Activated T-helper 1 cell treated with anti-CD3 and anti-CD28 coated beads, Interleukin-2, amount 50 U/mL, for 16 hours (primary cell): ENCODE measurements at places on chromosomes 2 and 18.

GRCh38 chr2:2809771-2810170 is 478.7 kb upstream of the MYT1L start:
- no peak for DNase-seq

GRCh38 chr2:144659731-144660275 is 139.9 kb upstream of the ZEB2 start:
- peak; percentile 17 for DNase-seq

DNA sequence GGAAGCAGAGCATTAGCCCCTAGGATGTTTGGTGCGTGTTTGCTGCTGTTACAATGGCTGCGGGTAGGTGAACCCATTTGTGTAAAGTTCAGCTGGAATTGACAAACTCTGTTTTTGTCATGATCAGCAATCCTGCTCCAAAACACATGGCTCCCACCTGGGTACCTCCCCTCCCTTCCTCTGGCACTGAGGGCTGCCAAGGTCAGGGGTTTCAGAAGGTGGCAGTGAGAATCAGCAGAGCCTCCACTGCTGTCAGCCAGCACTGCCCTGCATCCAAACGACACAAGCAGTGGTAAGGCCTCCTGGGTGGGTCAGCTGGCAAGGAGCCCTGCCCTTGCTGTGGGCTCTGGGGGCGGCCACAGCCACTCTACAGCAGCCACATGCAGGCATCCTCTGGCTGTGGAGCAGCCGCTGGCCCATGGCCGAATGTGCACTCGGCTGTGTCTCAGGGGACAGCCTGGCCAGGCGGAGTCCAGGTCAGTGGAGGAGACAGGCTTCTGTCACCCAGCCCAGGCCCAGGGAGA is 32.8 kb upstream of the LDLRAD4 start:
- DNase-seq, result no peak

GRCh38 chr2:20677301-20678085 is 10.5 kb downstream of the GDF7 start:
- no peak for DNase-seq

GRCh38 chr18:56470406-56471351 is 167.7 kb downstream of the TXNL1 start:
- DNase-seq, result no peak

DNA sequence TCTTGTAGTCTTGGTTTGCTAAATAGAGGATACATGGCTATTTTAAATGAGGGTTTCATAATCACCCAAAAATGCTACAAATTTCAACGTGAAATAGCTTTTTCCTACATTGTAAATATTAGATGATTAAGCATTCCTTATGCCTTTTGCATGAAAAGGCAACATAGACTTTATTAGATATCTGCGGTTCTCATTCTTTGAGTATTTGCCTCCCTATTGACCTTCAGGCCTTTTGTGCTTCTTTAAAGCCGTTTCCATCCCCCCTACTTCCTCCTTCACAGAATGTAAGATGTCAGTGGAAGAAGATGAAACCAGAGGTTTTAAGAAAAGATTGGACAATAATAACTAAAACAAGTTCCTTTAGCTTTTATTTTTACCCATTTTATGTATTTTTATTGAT is 144.1 kb downstream of the UBE2E3 start:
- no peak for DNase-seq

GRCh38 chr2:85601771-85602475 is 575 bp downstream of the TMEM150A start:
- no peak for DNase-seq

GRCh38 chr18:21897811-21898210 is 157.2 kb downstream of the MIB1 start:
- no peak for DNase-seq

DNA sequence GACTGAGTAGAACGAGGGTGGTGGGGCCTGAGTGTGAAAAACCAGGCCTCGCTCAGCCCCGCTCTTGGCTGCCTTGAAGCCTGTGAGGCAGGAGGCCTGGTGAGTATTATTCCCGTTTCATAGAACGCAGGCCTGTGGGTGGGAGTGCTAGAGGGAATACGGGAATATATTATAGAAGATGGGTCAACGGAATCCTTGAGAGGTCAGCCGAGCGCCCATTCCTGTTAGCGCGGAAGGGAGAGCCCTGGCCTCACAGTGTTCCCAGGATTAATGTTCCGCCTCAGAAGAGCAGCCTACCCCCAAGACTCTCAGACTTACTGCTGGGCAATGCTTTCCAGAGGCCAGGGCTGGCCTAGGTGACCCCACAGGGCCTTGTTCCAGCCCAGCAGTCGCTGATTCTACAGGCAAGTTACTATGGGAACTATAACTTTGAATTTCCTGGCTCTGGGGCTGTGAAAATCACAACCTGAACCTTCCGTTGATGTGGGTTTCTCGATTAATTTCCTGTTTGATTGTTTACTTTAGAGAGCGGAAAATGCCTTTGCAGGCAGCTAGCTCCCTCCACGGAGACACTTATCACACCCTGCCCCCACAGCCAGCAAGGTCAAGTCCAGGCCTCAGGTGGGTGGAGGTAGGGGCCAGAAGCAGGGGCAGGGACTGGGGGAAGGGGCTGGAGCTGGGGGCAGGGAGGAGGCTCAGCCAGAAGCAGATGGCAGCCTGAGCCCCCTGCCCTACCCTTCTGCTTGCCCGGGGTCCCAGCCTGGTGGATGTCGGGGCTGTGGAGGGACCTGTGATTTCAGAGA is 108.3 kb downstream of the SMAD7 start:
- DNase-seq, result no peak

GRCh38 chr2:24618144-24618543 is 127.1 kb downstream of the NCOA1 start:
- DNase-seq, result no peak

GRCh38 chr2:28108143-28108542 is 217.6 kb downstream of the BABAM2 start:
- no peak for DNase-seq

DNA sequence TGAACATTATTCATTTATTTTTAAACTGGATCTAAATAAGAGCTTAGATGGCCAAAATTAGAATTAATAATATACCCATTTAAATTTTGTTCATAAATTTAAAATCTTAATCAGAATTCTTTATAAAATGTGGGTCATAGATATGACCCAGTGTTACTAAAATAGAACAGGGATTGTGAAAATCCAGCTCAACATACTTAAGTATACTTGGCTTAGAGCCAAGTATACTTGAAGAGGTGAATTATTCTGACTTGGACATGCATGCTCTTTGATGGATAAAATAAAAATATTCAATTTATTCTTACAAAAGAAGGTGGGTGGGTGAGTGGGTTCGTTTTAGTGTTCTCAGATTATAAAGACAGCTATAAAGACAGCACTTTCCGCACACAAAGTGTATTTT is 70.7 kb downstream of the SPOPL start:
- no peak for DNase-seq

GRCh38 chr2:150610670-150611279 is 123.3 kb upstream of the RND3 start:
- DNase-seq, result no peak

DNA sequence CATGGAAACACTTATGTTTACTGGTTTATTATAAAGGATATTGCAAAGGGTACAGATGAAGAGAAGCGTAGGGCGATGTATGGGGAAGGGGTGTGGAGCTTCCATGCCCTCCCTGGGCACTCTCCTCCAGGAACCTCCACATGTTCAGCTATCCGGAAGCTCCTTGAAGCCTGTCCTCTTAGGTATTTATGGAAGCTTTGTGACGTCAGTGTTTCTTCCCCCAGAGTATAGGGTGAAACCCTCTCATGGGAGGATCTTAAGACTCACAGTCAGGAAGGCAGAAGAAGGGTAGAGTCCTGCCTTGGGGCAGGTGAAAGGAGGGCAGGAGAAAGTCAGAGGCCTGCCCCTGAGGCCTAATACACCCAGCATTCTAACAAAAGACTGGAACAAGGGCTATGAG is 61.3 kb upstream of the CREB1 start:
- DNase-seq, result no peak

DNA sequence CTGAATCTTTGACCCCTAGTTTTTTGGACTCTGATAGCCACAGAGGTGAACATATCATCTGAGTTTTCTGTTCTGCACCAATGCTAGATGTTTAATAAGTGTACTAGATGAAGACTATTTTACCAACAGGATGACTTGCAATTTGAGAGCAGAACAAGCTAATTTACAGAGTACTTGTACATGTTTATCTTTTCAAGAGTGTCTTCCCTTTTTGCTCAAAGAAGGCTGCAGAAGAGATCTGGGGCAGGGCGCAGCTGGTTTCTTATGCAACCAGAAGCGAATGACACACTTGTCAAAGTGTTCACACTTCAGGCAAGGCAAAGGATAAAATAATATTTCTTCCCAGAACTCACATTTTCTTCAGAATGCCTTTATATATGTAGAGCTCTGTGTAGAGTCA is 86.0 kb downstream of the VWA3B start:
- DNase-seq, result no peak

- DNase-seq, result no peak
Observed at GRCh38 chr2:56244911-56245530, 61.2 kb downstream of the CCDC85A start.

DNA sequence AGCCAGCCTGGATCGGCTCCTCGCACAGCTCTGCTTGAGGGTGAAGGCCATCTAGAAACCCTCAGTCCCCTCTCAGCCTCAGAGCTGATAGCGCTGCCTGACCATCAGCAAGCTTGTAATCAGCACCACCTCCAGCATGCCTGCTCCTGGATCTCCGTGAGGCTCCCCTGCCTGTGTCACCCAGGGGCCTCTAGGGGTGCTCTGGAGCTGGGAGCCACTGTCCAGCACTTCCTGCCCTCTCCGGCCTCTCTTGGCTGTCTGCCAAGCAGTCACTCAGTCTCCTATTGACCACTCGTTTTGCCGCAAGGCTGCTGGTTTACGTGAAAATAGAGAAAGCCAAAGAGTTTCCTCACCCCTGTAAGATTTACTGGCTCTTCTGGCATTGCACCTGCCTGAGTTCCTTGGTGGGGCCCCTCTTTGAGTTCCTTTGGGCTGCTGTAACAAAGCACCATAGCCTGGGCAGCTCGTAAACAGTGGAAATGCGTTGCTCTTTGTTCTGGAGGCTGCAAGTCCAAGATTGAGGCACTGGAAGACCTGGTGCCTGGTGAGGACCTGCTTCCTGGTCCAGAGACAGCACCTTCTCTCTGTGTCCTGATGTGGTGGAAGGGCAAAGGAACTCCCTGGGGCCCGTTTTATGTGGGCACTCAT is 17.9 kb downstream of the CAPN10 start:
- DNase-seq, result no peak

DNA sequence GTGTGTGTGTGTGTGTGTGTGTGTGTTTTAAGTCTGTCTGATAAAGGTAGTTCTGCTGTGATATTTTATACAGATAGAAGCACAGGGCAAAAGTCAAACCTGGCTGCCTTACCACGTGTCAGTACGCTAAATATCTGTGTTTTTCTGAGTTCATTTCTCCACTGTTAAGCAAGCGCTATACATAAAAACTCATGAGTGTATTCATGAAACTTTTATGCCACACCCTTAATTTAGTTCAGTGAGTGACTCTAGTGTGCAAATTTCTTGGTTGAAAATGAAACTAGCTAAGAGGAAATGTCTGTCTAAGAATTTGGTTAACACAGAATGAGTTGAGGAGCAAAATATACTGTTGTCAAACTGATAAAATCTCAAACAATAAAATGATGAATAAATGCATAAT is 11.2 kb downstream of the CASP10 start:
- DNase-seq, result no peak

DNA sequence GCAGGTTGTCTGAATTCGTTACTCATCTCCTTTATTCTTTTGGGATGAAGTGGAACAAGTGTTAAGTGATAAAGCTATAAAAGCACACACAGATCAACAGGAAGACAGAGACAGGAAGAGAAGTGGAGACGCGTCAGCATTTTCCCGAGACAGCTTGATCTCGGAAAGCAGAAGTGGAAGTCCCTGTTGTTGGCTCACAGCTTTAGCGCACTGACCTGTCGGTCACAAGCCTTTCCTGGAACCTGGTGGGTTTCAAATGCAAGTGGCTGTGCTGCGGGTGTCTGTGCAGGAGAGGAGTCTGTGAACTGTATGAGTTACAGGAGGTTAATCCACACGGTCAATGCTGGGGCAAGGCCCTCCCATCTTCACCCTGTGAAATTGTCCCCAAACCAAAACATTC is 116.6 kb upstream of the PELI1 start:
- no peak for DNase-seq

GRCh38 chr18:11119550-11119949 is 29.8 kb downstream of the PIEZO2 start:
- no peak for DNase-seq

- DNase-seq, result no peak
Observed at GRCh38 chr2:222747526-222748160, 76.2 kb downstream of the MOGAT1 start.

GRCh38 chr18:10113121-10114022 is 199.6 kb downstream of the VAPA start:
- no peak for DNase-seq

GRCh38 chr18:11339188-11339775 is 189.9 kb upstream of the PIEZO2 start:
- no peak for DNase-seq

DNA sequence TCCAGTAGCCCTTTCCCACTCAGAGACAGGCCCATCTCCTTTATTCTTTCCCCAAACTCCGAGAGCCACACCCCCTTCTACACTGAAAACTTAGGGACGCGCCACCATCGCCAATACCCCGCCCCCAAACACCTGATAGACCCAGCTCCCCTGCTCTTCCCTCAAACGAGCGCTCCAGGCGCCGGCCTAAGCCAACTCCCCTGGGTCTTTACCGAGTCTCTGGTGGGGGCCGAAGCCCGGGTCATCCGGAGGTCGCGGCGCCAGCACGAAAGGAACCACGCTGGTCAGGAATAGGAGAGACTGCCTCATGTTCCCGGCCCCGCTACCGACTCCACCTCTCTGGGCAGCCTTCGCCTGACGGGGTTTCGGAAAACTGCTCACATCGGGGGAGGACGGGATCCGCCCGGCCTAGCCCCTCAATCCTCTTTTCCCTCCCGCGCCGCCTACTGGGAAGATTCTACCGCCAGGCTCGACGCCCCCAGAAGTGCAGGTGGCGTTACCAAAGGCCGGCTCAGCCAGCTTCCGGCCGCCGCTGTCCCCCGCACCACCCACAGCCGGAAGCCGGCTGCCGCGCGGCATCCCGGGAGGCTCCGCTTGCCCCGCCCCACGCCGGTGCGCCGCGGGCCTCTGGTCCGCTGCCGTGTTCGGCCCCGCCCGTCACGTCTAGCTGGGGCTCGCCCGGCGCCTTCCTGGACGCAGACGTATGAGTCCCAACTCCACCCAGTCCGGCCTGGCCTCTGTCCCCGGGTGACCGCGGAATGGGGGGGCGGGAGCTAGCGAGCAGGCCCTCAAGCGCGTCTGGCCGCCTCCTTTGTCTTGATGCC is at the start of gene ADAM17:
TSS of gene ADAM17 (minus strand) at position 534 of the 824 bp plus-strand sequence. CDS start at position 309, 225 bp downstream.
- DNase-seq, result peak; percentile 84

DNA sequence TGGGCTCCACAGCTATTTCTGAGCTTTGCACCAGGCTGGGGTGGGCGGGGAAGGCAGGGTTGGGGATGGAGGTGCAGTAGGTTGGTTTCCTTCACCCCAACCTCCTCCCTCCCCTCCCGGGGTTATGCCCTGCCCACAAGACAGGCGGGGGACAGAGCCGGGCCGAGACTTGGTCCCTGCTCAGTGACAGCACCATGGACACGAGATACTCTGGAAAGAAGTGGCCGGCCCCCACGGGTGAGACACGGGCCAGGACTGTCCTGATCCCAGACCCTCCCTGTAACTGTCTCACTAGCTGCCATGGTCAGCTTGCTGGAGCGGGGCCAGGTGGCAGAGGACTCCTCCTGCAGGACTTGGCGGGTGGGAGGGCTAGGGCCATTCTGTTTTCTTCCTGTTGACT is 59.7 kb downstream of the DYSF start:
- DNase-seq, result no peak
